HT1080 (cell line): ENCODE measurements at places on chromosomes 2 and 18. TPM values are rescaled to one million over a fixed set of nuclear protein-coding genes. Genes with fewer than 3 reads are reported as not detected.

- peak; percentile 77 for DNase-seq
These were observed 13.7 kb downstream of the HS6ST1 start for GRCh38 chr2:128304715-128305554.

DNA sequence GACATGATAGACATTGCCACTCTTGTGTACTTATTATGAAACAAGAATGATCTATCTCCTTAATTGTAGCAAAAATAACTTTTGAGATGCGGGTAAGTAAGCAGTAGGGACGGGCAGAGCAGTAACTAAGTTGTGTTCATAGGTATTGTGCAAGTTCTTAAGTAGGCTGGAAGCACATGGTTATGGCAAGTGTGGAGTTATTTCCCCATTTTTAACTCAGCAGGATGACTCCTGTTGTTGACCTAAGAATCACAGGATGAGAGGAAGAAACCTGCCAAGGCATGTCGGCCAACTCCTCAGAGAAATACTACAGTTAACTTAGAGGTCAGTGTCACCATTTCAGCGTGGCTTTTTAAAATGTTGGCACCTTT is 51.1 kb upstream of the FN1 start:
- no peak for DNase-seq

- no peak for DNase-seq
These were observed 97.1 kb downstream of the DPP4 start for GRCh38 chr2:161976917-161977316.

- DNase-seq = no peak
These were observed 239.6 kb downstream of the BABAM2 start for GRCh38 chr2:28129955-28130695.

LANCL1 gene
- 29.7 and 38.3 TPM in 2 replicates for total RNA-seq

LYPD1 gene
- total RNA-seq = 45.0 and 51.6 TPM in 2 replicates
